ENCODE measurements at places on chromosomes 7 and 10. TPM values are rescaled to one million over a fixed set of nuclear protein-coding genes. Genes with fewer than 3 reads are reported as not detected.
A peak's percentile ranks its signal among the peaks of the same experiment; 100 is the strongest.

DNA sequence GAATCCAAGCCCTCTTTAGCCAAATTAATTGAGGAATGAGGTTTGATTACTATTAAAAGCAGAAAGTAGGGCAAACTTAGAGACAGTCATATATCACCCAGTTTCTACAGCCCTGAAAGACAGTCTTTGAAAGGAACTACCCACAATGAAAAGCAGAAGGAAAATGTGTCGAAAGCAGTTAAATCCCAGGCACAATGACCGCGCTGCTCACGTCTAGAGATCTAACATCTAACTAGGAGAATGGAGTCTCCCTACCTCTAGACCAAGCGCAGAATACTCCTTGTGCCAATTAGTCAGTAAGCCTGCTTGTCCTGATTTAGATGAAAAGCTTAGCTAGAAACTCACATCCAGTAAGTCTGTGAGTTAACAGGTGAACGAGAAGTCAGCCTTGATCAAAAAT, 350.0 kb downstream of the FGFR2 start:
- DNase-seq = no peak

DNA sequence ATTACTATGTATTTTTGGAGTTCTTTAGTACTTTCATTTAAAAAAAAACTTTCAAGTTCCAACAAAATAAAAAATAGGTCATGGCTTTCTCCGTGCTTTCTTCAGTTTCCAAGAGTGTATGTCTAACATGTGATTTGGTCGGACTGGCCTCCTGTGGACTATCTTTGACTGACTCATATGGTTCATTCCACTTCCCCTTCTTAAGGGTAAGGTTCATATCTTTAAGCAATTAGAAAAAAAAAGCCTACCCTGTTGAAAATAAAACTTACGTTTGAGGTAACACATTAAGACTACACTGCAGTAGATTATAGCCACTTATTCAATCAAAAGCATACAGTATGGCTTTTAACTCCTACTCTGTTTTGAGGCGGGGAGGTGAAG, 112.8 kb upstream of the AHR start:
- no peak for DNase-seq

- DNase-seq = no peak
Observed at GRCh38 chr7:133674079-133674763, 421.3 kb downstream of the EXOC4 start.

DNA sequence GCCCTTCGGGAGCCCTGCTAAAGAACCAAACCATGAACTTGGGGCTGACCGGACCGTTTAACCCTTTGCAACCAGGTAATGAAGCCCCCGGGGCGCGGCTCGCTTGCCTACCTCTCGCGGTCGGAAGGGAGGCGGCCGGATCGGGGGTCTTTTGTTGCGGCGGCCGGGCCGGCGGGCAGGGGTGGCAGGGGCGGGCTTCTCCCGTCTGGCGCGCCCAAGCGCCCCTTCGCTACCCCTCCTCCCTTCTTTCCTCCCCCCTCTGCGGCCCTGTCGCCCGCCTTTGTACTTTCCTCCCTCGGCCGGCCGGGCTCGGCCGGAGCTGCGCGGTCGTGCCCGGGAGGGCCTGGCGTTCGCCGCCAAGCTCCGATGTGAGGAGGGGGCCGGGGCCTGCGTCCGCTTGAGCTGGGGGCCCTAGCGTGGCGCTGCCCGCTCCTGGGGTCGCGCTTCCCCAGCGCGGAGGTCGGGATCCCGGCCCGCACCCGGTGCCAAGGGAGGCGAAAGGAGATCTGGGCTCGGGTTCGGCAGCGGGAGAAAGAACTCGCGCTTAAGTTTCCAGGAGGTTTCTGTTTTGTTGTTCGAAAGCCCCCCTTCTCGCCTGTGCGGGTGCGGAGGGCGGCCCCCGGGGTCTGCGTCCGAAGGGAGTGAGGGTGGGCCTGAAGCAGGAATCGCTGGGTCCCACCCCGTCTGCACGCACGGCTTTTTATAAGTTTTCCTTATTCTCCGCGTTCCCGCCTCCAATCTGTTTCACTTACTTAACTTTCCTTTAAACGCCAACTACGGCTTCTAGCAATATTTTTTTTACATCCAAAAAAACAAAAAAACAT, 436.8 kb upstream of the GALNT17 start:
- peak; percentile 71 for DNase-seq

GRCh38 chr10:101762736-101763135, 13.2 kb downstream of the FGF8 start:
- DNase-seq = no peak

- DNase-seq = peak; percentile 92
Observed at GRCh38 chr7:2508327-2509215, 11.0 kb upstream of the LFNG start.

GRCh38 chr10:110303681-110304080, 1.0 kb downstream of the SMNDC1 start:
- no peak for DNase-seq

Gene LOXL4
- polyA plus RNA-seq = 0.77 TPM

Gene FRMPD2
- polyA plus RNA-seq = 1.3 TPM

Gene PKD2L1
- polyA plus RNA-seq = not detected
